ENCODE measurements at places on chromosomes 12 and 14.

DNA sequence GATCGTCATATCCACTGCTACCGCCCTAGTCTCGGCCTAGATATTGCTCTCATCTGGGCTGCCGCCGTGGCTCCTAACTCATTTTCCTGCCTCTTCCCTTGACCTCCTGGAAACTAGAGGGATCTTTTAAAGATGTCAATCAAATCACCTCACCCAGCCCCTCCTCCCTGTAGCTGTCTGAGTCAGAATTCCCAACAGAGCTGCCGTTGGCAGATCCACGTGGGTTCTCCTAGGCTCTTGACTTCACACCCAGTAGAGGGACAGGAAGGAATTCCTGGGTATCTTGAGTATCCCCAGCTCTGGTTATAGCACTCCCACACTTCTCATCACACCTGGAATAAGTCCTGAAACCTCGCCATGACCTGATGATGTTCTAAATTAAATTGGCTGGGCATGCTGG is 11.9 kb downstream of the TGFB3 start:
- DNase-seq = no peak

DNA sequence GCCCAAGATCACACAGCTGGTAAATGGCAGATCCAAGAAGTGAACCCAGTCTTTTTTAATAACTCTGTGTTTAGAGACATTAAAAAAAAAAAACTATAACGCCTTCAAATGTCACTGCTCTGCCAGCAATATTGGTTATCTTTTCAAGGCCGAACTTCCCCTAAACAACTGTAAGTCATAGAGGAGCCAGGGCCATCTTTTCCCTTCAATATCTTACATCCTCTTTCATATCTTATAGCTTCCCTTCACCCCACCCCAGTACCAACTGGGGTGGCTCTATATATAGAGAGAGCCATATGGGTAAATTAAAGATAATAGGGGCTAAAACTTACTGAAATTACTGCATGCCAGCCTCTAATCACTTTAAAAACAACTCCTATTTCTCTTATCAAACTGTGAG is 100.2 kb downstream of the STAB2 start:
- DNase-seq = no peak

DNA sequence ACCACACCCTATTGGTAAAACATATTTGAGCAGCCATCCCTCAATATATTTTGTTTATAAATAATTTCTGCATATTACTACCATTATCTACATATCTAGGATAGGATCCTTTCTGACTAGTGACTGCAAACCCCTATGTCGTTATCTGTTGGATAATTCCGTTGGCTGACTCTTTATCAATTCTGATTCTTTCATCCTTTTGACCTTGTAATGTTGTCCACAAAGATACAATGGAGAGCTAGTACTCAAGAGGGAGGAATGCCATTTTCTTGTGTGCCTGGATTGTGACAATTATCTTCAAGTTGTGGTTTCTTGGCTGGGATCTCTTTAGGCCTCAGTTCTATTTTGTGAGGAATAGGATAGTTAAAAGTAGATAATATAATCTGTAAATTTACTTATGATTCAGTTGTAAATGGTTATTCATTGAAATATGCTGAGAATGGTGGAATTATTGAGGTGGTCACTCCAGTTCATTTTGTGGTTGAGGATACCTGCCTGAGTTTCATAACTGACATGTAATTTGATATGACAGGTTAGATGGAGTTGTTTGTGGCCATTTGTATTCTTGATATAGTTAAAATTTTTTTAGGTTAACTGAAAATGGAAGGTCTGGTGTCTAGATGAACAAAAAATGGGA is 10.1 kb downstream of the CHST11 start:
- DNase-seq = no peak

- no peak for DNase-seq
These were observed at the start of gene PRH1 for GRCh38 chr12:10884086-10884725. PRH1 (minus strand) TSS chr12:10884255; CDS start chr12:10884217, 38 bp downstream.

GRCh38 chr14:37436519-37436918 is 158.5 kb downstream of the FOXA1 start:
- peak; percentile 5 for DNase-seq

- DNase-seq = no peak
These were observed 296.4 kb downstream of the DPF3 start for GRCh38 chr14:72597252-72598233.

DNA sequence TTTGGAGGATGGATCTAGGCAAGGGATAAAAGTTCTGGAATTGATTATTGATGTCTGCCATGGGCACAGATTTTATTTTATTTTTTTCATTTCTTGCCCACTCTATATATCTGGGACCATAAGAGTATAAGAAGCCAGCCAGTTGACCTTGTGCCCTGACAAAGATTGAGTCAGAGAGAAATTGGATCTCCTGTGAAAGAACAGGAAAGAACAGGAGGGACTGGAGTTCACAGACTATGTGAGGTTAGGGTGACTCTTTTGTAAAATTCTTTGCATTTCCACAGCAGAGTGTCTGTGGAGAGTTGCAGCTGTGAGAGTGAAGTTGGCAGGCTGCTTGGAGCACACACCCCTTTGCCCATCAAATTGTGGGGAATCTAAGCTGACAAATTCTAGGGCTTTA is 358.4 kb upstream of the TBX3 start:
- DNase-seq = no peak
